Omental fat pad (tissue), 4 donors: ENCODE measurements at places on chromosomes 2 and 18. TPM values are rescaled to one million over a fixed set of nuclear protein-coding genes. Genes with fewer than 3 reads are reported as not detected.

ADAM17 gene
- total RNA-seq = 43.3 TPM

LRRC30 gene
- not detected for total RNA-seq

CHRNA1 gene
- total RNA-seq = not detected

PSMG2 gene
- total RNA-seq = 72.3 TPM

SLC66A2 gene
- 69.4 TPM for total RNA-seq

ATP8B1 gene
- total RNA-seq = 6.3 TPM

PTPRN gene
- total RNA-seq = 1.0 TPM

FSIP2 gene
- 0.24 TPM for total RNA-seq

IL36RN gene
- total RNA-seq = not detected

MALL gene
- 6.7 TPM for total RNA-seq

C1QL2 gene
- total RNA-seq = not detected

CPS1 gene
- 2.9 TPM for total RNA-seq

LHCGR gene
- total RNA-seq = 1.2 TPM

PROM2 gene
- 0.82 TPM for total RNA-seq

VSNL1 gene
- total RNA-seq = not detected

RBKS gene
- 4.1 TPM for total RNA-seq

ADRA2B gene
- 0.63 TPM for total RNA-seq

GDF7 gene
- total RNA-seq = 0.12 TPM

LRATD1 gene
- total RNA-seq = 0.48 TPM

ANKRD12 gene
- 58.6 TPM for total RNA-seq

ANKRD44 gene
- 56.3 TPM for total RNA-seq

FLACC1 gene
- 1.6 TPM for total RNA-seq

NAT8 gene
- total RNA-seq = not detected

ZFAND2B gene
- total RNA-seq = 36.3 TPM

PELI1 gene
- 32.5 TPM for total RNA-seq

TBR1 gene
- total RNA-seq = 1.2 TPM

LYPD6 gene
- total RNA-seq = 13.9 TPM

RAB6C gene
- total RNA-seq = not detected

FOXI3 gene
- not detected for total RNA-seq

CHAC2 gene
- 5.5 TPM for total RNA-seq

CYS1 gene
- 2.7 TPM for total RNA-seq

UGT1A4 gene
- not detected for total RNA-seq

SLC19A3 gene
- 188 TPM for total RNA-seq

TXNDC2 gene
- 0.44 TPM for total RNA-seq

SPEG gene
- total RNA-seq = 21.5 TPM

ELOA2 gene
- total RNA-seq = not detected

CENPA gene
- 0.46 TPM for total RNA-seq

DLX2 gene
- total RNA-seq = not detected

PREB gene
- total RNA-seq = 76.5 TPM

PMS1 gene
- total RNA-seq = 29.8 TPM

ACADL gene
- total RNA-seq = 13.8 TPM
